Stimulated activated effector memory CD8-positive, alpha-beta T cell treated with anti-CD3 and anti-CD28 coated beads, Interleukin-12 subunit alpha, Interleukin-12 subunit beta, amount 100 ng/mL, for 72 hours (primary cell): ENCODE measurements at places on chromosomes 12 and 14.

- no peak for DNase-seq
These were observed 80.0 kb downstream of the AACS start for GRCh38 chr12:125145196-125145595.

DNA sequence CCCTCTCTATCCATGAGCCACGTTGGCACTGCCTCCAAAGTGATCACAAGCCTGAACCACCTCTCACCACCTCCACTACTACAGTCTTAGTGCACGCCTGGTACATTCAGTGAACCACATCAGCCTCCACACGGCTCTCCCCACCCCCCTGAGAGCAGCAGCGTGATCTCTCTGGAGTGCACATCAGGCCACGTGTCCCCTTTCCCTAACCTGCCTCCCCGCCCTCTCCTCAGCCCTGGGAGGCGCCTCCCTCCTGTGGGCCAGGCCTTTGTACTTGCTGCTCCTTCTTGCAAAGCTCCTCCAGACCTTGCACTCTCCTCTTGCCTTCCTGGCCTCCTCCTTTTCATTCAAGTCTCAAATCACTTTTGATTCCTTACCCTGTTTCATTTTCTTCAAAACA is 49.8 kb downstream of the SLC6A12 start:
- no peak for DNase-seq

DNA sequence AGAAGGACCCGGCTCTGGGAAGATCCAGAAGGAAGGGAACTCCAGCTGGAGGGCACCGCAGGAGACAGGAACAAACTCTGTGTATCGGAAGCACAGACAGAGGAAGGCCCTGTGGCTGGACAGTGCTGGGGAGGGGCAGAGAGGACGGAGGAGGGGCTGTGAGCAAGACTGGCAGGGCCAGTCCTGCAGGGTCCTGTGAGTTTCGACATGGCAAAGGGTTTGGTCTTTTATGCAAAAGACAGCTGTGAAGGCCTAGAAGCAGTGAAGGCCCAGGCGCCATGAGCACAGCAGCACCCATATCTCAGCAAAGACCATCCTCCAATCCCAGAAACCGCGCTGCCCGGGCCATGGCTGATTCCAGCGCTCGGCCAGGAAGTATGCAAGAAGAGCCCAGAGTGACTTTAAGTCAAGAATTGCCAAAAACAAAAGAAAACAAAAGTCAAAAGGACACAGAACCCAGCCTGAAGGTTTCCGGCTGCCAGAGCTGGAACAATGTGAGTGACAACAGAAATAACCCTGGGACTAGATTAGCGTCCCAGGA is 126.5 kb downstream of the NCOR2 start:
- DNase-seq = no peak

DNA sequence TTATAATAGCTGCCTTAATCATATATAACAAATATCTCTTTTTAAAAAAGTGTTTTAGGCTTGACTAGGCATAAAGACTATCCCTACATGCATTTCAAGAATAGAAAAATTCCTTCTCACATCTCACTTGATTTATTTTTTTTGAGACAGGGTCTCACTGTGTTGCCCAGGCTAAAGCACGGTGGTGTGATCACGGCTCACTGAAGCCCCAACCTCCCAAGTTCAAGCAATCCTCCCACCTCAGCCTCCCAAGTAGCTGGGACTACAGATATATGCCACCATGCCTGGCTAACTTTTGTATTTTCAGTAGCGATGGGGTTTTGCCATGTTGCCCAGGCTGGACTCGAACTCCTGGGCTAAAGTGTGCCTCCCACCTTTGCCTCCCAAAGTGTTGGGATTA is 59.4 kb downstream of the WDHD1 start:
- DNase-seq = no peak

DNA sequence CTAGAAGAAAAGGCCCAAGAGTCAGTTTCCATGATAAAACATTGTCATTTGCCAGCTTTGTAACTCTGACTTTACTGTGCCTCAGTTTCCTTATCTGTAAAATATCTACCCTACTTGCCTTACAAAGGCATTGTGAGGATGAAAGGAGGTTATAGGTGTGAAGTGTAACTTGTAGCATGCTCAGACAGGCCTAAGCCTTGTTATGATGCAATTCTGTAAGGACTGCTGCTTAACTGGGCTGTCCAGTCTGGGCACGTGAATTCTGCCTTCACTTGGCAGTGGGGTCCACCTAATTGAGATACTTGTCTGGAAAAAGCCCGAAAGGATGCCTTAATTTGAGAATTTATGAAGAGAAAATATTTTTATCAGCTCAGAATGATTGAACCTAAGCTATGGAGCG is 114.5 kb upstream of the DYRK2 start:
- no peak for DNase-seq

GRCh38 chr14:90396341-90397339 is at the start of gene CALM1:
Gene CALM1, plus strand, starts transcription at chr14:90397029. Its CDS starts 202 bp downstream, at chr14:90397231.
- DNase-seq = peak; percentile 97

GRCh38 chr12:1213618-1214205 is 222.7 kb downstream of the ERC1 start:
- no peak for DNase-seq

- no peak for DNase-seq
These were observed 7.5 kb downstream of the PTGR2 start for GRCh38 chr14:73859145-73859544.

DNA sequence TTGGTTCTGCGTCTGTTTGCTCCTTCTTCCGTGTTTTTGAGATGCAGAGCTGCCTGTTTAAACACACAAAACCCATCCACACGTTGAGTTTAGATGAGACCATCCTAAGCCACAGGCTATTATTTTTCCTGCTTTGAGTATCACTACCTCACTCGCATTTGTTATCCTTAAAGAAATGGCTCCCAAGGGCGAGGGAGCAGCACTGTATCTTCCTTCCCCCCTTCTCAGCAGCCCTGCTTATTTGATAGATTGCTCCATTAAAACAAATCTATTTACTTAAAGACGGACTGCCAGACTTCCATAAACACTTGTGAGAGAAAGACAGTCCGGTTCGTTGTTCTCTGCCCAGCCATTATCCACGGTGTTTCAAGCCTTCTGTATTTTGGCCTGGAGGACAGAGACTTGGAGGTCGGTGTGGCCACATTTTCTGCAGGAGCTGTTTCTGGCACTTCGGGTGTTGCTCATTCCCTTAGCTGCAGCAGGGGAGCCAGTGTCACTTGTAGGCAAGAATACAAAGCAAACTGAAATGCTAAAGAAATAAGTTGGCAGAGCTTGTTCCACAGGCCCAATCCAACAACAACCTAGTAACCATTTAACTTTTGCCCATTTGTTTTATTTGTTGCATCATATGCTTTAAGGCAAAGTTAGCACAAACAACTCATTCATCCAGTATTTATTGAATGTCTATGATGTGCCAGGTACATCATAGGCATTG is 275.4 kb downstream of the TTC6 start:
- no peak for DNase-seq

DNA sequence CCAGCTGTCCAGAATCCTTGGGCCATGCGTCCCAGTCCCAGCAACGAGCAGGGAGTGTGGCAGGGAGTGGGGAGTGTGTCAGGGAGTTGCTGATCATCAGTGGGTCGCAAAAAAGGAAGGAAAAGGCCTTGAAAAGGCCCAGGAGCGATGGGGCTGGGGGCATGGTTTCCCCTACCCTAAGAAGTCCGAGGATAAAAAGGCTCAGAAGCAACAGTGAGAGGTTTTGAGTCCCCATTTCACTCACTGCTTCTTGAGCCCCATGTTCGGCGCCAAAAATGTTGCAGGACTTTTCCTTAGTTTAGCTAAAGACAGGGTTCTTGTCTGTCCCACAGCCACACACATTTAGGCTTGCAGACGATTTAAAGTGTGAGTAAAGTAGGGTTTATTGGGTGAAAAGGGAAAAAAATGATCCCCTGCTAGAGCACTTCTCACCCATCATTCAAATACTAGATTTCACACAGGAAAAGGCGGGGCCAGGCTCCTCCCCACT is 189.5 kb downstream of the KCNC2 start:
- no peak for DNase-seq

DNA sequence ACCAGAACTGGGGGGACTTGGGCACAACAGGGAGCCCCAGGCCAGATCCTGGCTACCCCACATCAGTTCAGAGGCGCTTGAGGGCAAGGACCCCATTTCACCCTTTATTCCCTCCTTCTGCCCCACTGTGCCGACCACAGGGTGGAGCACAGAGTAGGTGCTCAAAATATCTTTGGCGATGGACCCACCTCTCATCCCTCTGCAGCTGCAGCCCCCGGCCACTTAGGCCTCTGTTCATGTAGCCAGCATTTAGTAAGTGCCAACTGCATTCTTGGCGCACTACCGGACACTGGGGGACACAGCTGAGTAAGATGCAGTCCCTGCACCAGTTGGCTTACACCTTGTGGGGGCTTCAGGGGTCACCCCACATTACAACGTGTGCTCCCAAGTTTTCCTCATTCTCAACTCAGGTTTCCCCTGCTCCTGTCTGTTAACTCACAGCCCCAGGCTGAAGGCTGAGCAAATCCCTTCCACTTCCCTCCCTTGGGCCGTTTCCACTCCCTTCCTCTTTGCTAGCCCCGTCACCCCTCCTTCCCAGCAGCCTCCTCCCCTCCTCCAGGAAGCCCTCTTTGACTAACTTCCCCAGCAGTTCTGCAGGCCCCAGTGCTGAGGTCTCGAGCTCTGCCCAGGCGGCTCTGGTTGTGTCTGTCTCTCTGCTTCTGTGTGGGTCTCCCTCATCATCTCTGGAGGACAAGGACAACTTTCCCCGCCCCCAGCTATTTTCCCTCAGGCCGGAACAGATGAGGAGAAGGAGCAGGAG is 26.5 kb downstream of the KRT80 start:
- no peak for DNase-seq

- no peak for DNase-seq
These were observed 5.6 kb downstream of the MIS18BP1 start for GRCh38 chr14:45247427-45247826.

DNA sequence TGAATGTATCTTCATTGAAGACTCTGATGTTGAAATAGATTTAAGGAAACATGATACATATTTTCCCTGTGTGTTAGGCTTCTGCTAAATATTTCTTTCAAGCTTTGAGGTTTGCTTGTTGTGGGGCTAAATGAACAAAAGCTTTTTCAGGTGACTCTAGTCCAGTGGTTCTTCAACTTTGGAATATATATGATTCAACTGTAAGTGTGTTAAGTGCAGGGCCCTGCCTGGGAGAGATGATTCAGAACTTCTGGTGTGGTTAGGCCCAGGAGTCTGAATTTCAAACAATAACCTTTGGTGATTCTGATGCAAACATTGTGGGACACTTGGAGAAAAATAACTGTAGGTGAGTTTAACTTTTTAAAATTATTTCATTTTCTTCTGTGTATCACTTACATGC is 93.0 kb downstream of the TRHDE start:
- DNase-seq = no peak
